ENCODE measurements at places on chromosomes 1 and 21.

DNA sequence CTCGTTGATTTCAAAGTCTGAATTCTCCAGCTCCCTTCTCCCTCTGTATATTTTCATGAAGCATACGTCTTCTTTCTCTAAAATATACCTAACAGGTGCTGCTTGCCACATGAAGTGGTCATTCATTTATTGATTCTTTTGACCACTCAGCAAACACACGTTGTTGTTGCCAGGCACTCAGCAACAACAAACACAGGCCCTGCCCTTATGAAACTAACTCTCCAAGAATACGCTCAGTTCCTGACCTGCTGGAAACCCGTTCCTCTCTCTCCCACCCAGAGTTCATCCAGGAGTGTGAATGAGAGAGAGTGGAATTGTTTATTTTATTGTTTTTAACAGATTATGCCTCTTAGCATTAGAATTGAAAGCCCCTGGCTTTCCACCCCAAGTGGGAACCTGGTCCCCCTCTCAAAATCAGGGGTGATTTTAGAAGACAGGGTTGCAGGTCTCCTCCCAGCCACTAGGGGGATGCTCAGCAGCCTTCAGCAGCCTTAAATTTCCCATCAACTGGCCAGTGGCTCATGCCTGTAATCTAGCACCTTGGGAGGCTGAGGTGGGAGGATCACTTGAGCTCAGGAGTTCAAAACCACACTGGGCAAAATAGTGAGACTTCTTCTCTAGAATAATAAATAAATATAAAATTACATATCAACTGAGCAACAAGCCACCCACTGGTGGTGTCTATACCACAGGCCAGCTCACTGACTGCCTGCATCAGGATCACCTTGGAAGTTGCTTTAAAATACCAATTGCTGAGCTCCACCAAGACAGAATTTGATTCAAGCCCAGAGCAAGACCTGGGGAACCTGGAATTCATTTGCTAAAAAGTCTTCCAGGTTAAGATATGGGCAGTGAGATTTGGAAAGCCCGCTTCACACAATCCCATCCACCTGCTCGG, 181.0 kb upstream of the KLHDC7A start:
- peak; percentile 28 for DNase-seq

DNA sequence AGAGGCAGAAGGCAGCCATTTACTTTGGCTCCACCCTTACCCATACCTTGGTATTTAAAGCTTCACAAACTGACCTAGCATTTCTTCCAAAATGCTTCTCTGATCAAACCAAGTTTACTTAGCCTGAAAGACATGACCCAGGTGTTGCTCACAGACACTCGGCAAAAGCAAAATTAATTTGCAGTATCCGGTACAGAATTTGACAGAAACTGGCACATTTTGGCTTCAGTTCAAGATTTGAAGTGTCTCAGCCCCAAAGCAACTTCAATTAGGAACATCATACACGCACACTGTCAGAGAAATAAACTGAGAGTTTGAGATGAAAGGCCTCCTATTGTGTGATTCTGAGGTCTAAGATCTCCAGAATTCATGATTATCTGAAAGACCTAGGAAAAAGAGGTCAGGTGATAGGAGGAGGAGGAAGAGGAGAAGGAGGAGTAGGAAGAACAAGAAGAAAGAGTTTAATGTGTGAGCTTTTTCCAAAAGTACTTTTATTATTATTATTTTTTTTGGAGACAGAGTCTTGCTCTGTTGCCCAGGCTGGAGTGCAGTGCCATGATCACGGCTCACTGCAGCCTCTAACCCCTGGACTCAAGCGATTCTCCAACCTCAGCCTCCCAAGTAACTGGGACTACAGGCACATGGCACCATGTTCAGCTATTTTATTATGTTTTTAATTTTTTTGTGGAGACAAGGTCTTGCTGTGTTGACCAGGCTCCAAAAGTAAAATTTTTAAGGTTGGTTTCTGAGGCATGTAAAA, 143.6 kb downstream of the SLC45A1 start:
- no peak for DNase-seq

DNA sequence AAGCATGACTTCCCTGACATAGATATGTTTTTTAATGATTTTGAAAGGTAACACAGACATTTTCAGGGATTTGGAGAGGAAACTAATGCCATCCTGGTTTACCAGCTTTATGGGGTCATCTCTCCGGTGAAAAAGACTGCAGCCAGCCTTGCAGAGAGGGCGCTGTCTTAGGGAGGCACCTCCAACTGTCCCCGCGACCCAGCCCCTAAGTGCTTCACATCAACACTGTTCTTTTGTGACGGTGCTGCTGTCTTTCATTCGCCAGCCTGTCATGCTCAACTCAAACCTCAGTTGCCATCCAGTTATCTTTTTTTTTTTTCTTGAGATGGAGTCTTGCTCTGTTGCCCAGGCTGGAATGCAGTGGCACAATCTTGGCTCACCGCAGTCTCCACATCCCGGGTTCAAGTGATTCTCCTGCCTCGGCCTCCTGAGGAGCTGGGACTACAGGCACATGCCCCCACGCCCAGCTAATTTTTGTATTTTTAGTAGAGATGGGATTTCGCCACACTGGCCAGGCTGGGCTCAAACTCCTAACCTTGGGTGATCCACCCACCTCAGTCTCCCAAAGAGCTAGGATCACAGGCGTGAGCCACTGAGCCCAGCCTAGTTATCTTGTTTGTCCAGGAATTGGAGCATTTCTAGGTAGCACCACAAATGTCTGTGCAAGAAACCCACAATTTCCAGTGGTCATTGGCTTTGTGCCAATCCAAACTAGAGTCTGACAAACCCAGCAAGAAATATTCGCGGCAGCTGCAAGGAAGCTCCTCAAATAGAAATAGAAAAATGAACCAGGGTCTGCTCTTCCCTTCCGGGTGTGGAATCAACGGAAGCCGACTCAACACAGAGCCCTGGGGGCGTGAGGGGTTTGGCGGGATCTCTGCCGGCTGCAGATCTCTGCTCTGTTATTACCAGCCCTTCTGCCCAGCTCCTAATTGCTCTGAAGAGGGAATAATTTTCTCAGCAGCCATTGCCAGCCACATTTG, 24.2 kb downstream of the PDE9A start:
- DNase-seq, result peak; percentile 92

- no peak for DNase-seq
These were observed 47.6 kb upstream of the SAMD13 start for GRCh38 chr1:84253891-84254290.

DNA sequence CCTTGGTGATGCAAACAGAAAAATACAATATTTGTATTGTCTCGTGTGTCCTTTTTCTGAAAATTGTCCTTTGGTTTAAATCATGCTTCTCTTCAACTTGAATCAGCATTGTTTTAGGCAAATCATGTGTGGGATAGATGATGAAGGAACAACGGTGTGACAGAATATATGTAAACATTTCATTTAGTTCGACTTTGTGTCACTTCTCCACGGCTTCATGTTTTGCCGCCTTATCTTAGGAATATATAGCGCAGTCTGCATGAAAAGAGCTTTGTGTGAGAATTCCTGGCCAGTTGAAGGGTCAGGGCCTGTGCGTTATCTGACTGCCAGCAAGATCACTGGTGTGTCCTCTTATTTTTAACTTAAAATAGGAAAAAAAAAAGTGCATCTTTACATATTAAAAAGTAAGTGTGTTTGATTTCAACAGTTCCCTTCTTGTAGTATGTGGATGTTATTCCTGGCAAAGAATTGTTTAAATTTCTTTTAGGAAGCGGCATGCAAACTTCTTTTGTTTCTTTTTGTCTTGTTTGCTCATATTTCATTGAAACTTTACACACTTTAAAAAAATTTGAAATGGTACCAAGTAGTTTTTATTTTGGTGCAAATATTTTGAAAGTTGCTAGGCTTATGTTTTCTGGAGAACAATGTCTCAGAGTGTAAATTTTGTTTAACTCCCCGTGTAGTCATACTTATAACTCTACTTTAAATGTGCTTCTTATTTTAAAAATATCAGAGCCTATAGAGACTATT, 465.2 kb downstream of the USP25 start:
- peak; percentile 78 for DNase-seq

DNA sequence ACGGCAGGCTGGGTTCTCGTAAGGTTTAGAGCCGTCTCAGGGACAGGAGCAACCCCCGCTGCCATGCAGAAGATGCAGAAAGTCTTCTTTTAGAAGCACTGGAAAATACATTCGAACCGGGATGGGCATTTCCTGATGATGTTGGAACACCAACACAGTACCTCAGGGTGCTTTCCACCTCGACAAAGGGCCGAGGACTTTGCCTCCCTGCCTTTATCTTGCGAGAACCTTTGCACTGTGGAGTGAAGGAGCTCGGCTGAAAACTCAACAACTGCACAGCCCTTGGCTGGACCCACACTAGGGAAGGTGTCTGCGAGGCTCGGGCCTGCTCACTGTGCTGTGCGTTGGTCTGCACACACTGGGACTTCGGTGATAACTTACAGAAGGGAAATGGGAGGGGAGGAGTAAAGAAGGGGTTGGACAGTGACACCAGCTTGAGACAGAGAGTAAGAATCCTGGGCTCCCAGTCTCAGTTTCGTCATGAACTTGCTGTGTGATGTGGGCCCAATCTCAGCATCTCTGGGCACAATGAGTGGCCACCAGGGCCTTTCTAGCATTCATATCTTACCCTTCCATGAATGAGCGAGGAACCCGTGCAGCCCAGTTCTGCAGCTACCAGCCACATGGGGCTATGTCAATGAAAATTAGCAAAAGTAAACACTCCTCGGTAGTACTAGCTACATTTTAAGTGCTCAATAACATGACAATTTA, 18.2 kb downstream of the RCAN1 start:
- DNase-seq, result no peak

Measured in OCI-M1 (cell line).